ENCODE measurements at places on chromosomes 4 and X.

GRCh38 chr4:188254211-188254610 lies 115.0 kb downstream of the TRIML1 start:
- no peak for DNase-seq

- DNase-seq, result no peak
Measured at GRCh38 chr4:111985426-111985825, 159.8 kb upstream of the FAM241A start.

DNA sequence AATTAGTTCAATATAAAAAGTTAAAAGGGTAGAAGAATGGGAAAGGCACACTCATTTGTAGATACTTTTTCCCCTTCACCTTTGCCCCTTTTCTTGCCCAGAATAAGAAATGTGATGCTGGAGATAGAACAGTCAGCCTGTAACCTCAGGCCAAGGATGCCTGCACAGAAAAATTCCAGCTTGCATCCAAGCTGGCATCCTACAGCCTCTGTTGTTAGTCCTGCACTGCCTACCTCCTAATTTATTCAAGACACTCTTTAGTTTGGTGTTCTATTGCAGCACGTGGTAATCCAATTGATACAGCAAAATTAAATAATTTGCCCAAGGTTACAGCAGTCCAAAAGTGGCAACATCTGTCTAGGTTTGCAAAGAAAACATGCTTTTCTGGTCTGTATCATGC lies 9.7 kb upstream of the USO1 start:
- DNase-seq, result no peak

DNA sequence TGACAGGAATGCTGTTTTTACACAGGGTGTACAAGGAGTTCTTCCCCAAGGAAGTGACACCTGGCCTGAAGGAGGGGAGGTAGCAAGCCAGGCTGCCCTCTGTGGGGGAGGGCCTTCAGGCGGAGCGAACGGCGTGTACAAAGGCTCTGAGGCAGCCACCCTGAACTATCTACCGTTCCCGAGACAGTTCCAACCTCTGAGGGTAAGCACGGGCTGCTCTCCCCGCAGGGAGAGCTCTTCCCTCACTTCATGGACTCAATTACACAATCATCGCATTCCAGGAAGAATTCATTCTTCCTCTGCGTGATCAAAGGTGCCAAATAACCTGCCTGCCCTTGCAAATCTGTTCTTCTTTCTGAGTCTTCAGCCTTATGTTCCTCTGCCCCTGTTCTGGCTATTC lies 4.8 kb downstream of the ELK1 start:
- no peak for DNase-seq

GRCh38 chrX:120302434-120302833 lies 8.8 kb downstream of the TMEM255A start:
- no peak for DNase-seq

- no peak for DNase-seq
Measured at GRCh38 chrX:20240201-20240600, 26.5 kb downstream of the RPS6KA3 start.

DNA sequence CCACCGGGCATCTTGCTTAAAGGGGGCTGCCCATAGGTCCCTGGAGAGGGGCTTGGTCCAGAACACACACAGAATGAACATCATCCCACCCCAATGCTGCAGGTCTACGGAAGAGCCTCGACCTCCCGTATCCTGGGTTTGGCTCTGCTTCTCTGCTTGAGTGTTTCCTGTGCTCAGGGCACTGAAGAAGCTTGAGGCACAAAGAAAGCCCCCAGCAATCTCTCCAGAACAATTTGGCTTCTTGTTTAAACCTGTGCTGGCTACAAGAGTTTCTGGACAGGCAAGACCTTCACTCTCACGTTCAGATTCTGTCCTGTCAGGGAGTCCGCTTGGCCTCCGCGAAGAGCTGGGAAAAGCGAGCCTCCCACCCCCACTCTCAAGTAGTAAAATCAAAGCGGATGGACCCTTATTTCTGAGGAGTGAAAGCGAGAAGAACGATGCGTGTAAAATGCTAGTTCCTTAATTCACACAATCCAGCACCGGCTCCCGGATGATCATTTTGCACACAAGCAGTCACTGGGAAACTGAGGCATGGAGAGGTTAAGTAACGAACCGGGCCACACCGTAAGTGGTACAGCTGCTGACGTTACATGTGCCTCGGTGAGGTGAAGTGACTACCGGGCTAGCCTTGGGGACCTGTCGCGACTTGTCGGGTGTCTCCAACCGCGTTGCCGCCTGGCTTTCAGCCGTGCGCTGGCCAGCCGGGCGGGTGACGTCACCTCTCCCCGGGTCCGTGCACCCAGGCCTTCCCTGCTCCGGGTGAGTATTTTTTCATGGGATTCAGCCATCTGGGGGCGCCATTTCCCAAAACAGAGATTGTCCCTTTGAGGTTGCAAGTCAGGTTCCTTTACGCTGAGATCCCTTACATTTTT lies 3.1 kb upstream of the SFRP2 start:
- DNase-seq, result no peak

- DNase-seq, result no peak
Measured at GRCh38 chr4:152014280-152014679, 253.5 kb upstream of the GATB start.

GRCh38 chrX:115906276-115906675 lies 264.3 kb upstream of the AGTR2 start:
- peak; percentile 27 for DNase-seq

GRCh38 chr4:164056426-164057142 lies 562.1 kb downstream of the TMA16 start:
- DNase-seq, result no peak

GRCh38 chrX:48936429-48937053 lies 17.7 kb upstream of the PIM2 start:
- no peak for DNase-seq

DNA sequence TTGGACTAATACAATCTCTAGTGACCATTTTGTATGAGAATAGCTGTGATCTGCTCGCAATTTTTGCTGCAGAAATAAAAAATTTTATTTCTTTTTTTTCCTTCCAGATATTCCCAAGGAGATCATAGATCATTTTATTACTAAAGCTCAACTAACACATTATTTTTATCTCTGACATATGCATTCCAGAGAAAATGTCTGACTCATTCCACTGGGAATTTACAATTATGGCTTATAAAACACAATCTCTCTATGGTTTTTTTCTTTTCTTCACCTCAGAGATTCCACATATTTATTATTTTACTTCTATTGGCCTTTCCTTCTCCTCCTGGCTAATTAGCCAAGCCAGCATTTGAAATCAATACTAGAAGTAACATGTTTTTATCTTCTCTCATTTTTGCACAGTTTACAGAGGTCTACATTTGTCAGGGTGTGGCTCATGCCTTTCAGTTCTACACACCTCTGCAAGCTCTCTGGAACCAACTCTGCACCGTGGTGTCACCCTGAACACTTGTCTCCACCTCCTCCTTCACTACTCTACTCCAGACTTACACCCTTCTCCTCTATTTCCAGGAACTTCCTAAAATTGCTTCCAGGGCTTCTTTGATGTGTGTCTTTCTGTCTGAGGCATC lies 59.8 kb upstream of the GPM6A start:
- DNase-seq, result no peak

GRCh38 chr4:147175460-147176025 lies 229.9 kb upstream of the TTC29 start:
- DNase-seq, result no peak

- DNase-seq, result no peak
Measured at GRCh38 chr4:178812866-178813265, 1370.6 kb upstream of the AGA start.

DNA sequence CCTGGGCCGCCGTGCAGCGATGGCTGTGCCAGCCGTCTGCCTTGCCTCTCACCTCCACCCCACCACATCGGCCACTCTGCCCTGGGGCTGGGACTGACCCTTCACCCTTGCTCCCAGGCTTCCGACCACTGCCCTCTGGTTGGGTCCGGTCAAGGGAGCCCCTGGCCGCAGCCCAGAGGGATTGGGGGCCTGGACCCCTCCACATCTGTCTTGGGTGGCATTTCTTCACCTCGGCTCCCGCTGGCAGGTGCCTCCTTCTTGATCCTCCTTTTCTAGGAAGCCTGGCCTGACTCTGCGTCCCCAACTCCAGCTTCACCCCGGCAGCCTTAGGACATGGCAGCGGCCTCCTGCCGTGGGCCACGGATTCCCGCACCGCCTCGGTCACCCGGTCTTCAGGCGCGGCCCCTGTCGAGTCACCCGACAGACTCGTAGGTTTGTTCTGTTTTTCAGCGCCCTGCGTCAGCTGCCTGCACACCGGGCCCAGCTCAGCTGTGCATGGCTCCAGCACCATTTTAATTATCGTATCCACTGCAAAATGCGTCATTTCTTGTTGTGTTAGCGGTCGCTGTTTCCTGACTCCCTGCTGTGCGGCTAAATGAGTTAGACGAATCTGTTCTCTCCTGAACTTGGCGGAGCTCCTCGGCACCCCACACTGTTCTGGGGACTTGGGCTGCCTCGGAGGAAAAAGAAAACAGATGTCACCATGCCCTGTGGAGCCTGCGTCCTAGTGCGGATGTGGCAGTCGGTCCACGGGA lies 124.0 kb downstream of the FAM53A start:
- no peak for DNase-seq

- DNase-seq, result no peak
Measured at GRCh38 chr4:14520171-14520570, 482.1 kb upstream of the CPEB2 start.

DNA sequence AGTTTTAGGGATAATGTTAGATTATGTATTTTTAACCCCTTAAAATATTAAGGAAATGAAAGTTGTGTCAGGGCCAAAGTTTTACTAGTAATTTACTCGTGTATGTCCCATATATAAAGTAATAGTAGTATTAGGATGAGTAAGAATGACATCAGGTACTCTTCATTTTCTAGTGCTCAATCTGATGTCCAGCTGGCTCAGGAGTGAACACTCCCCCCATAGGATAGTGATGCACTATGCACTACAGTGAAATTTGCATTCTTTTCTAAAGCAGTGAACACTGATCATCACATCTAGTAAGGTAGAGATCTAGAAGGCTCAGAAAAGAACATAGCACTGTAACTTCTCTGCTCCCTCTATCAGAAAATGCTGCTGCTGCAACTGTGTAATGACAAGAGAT lies 409.7 kb downstream of the GLUD2 start:
- no peak for DNase-seq

GRCh38 chr4:14700544-14700943 lies 301.7 kb upstream of the CPEB2 start:
- DNase-seq, result no peak

- no peak for DNase-seq
Measured at GRCh38 chrX:24619647-24620046, 27.5 kb downstream of the PCYT1B start.

DNA sequence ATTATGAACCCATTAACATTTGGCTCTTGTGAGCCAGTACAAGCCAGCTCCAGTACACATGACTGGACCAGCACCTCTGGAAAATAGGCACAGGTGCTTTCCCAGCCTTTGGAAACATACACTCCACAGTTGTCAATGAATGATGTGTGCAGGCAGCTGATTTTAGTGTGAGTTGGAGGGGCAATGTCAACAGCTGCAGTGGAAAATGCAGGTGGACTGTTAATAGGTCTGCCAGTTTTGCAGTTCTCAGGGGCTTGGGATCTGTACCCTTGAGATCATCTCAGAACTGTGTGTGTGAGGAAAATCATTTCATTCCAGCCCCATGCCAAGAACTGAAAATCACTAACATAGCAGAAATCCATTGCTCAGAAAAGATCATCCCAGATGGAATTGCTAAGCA lies 81.7 kb upstream of the CHRDL1 start:
- no peak for DNase-seq

- DNase-seq, result no peak
Measured at GRCh38 chr4:119726505-119726904, 97.9 kb upstream of the PDE5A start.

Measured in NCI-H524 treated with DMSO at 0.1 percent for 48 hours (cell line).